ENCODE measurements at places on chromosomes 7 and 10.
A peak's percentile ranks its signal among the peaks of the same experiment; 100 is the strongest.

DNA sequence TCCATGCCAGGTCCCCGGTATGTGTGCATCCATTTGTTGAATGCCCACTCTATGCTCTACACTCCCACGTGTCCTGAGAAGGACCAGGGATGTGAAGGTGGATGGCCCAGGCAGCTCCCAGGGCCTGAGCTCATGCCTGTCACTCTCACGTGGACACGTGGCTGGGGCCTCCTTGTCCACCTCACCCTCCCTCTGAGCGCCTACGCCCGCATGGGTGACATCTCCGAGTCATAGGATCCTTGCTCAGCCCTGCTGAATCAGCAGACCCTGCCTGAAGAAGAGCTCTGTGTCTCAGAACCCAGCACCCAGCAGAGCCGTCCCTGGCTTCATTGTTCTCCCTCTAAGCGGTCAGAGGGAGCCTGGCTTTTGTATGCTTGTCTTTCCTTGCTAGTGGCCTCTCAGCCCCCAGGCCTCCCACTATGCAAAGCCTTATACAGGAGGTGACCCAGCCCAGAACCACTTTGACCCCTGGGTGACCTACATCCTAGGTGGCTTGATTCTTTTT, 107.9 kb upstream of the PPIF start:
- no peak for DNase-seq

DNA sequence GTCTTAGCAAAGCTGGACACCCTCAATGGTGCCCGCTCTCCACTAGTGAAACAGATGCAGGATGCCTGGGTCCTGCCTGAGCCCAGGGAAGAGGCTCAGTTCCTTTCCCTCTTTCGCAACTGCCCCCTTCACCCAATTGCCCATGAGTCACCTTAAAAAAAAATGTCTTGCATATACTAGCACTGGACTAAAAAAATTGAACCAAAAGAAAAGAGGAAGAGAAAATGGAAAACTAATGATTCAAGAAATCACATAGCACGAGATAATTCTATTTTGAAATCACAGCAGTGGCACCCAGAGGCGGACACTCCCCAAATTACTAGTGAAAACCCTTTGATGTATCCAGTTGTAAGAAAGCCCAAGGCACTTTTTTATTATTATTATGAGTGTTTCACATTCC, 972.5 kb downstream of the LRMDA start:
- no peak for DNase-seq

- no peak for DNase-seq
Observed at GRCh38 chr10:48604991-48605508, at the start of gene ARHGAP22. Gene ARHGAP22, minus strand, starts transcription at chr10:48605073. Its CDS starts 277 bp downstream, at chr10:48604796.

- DNase-seq: no peak
Observed at GRCh38 chr7:52021343-52021742, 704.7 kb upstream of the COBL start.

DNA sequence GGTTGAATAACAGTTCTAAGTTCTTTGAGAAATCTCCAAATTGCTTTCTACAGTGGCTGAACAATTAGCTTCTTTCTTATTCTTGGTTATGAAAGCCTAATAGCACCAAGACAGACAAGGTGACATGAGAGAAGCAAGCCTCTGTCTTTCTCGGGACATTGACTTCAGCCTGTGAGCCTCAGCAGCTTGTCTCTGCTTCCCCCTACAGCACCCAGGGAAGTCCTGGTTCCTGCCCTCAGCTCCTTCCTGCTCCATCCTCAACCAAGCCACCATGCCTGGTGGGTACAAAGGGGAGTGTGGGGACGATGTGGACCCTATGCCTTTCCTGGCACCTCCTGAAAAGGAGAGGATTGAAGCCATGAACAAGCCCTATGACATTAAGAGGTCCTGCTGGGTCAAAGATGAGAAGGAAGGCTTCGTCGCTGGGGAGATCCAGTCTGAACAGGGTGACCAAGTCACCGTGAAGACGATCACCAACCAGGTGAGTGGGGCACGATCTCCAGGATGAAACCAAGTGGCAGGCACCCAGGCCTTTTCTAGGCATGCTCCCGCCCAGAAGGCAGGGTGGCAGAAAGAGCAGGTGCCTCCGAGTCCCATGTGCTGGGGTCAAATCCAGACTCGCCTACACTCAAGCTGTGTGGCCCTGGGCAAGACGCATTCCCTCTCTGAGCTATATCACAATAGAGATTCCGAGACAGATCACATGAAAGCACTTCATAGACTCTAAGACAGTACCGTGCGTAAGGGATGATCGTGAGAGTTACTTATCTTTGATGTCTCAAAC, 30.8 kb upstream of the KPNA7 start:
- no peak for DNase-seq

DNA sequence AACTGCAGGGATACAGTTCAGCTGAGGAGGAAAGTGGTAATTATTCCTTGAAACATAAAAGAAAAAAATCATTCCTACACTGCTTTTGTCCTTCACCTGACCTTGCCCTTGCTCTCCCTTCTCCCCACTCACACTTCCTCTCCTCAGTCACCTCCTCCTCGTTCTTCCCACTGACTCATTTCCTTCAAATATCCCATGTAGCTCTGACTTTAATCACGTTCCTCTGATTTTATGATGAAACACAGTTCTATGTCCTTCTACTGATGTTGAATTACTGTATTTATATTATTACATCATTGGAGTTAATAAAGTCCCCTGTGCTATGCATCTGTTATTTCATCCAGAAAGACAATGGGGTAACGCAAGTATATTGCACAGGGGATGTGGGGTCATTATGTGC, 575.6 kb downstream of the POM121L12 start:
- DNase-seq: no peak

DNA sequence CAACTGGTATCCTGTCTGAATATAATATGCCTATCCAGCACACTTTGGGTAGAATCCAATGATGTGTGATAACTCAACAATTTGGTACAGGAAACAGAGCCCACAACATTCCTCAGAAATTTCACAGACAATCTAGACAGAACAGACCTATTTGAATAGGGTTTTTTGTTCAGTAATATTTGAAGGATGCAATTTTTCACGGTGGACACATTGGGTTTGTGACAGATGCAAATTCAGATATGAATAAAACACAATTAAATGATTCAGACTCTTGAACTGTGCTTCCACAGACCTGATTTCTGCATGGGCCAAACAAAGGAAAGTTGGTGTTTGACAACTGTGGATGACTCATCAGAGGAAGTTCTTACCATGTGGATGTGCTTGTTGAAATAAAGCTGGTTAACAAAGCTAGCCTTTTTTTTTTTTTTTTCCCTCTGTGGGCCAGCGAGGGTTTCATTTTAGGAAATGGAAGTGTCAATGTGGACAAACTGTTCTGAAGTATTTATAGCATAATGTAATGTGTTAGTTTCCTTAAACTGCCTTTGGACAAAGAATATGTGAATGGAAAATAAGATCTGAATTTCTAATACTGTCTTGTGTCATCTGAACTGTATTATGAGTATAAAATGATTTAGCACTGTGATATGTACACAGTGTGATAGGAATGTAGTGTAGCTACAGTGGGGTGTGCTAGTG, 43.2 kb upstream of the FAM133B start:
- DNase-seq: peak; percentile 8

- no peak for DNase-seq
Observed at GRCh38 chr7:158031867-158032308, 555.7 kb downstream of the PTPRN2 start.

DNA sequence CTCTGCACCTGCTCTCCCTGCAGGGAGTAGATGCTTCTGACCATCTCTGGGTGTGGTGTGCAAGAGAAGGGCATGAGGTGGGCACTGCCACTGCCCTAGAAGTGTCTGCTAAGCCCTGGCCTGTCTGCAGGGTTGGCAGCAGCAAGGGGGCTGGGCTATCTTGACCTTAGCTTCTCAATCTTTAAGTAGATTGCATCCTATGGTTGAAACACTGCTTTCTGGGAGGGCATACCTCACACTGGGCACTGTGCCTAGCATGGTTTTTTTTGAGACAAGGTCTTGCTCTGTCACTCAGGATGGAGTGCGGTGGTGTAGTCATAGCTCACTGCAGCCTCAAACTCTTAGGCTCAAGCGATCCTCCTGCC, 54.9 kb downstream of the CLIP2 start:
- no peak for DNase-seq

DNA sequence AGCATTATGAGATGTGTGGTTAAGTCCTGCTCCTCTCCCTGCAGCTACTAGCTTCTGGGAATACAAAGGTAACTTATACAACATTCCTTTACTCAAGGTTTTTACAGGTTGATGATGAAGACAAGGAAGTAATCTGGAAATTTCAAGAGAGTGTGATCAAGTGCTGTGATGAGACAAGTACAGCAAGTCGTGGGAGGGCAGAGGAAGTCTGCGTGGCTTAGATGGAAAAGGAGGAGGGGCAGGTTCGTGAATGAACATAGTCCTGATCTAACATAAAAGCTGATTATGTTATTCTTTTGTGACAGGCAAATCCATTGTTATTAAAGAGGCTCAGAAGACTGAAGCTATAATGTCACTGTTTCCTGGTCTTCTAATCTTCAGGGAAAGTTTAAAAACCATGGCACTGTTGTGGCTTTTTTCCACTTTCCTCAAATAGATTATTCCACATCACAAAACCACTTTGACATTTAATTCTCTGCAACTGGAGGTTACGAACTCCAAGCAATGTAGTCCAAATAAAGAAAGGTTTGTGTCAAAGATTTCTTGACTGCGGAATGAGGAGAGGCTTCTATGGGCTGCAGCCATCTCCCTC, 84.1 kb downstream of the CPXM2 start:
- no peak for DNase-seq

- DNase-seq: no peak
Observed at GRCh38 chr10:72334196-72334824, 20.4 kb downstream of the DNAJB12 start.

GRCh38 chr10:13848520-13849445, 262.0 kb downstream of the PRPF18 start:
- no peak for DNase-seq
